GM19239 (cell line): ENCODE measurements at places on chromosomes 3 and 15.

DNA sequence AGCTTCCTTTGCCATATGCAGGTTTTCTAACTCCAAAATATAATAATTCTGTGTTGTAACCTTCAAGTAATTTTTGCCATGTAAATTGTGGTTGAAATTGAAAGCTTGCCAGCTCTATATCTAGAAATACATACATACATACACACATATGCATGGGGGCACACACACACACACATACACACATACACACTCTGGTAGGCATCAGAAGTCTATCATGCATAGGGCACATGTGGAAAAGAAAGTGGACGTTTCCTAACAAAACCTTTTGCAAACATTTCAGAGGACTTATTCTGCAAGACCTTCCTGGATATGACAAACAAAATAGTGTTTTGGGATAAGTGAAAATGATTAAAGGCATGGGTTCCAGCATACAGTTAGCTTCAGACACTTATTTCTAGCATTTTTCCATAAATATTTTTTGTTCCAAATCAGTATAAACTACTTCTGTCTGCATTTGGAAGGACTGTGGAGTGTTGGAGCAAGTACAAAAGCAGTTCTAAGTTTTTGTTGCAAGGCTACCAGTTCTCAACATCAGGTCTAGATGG, 578.9 kb downstream of the RBMS3 start:
- no peak for DNase-seq

GRCh38 chr15:78023865-78024518, 53.5 kb downstream of the TBC1D2B start:
- no peak for DNase-seq

DNA sequence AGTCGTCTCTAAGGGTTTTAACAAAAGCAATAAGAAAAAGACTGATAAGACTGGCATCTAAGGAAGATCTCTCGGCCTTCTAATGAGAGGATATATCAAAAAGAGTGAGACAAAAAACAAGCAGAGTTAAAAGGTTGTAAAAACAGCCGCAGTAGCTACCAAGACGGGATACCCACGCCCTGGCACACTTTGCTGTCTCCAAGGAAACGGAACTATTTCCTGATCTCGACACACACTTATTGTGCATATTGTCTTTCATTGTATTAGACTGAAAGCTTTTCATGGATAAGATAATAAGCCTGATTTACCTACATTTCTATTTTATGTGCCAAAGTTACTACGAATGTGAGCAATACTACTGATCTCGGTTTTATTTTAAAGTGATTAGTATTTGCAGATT, 161.5 kb upstream of the MCTP2 start:
- no peak for DNase-seq

- no peak for DNase-seq
Observed at GRCh38 chr3:162072656-162073164, 576.1 kb downstream of the OTOL1 start.

DNA sequence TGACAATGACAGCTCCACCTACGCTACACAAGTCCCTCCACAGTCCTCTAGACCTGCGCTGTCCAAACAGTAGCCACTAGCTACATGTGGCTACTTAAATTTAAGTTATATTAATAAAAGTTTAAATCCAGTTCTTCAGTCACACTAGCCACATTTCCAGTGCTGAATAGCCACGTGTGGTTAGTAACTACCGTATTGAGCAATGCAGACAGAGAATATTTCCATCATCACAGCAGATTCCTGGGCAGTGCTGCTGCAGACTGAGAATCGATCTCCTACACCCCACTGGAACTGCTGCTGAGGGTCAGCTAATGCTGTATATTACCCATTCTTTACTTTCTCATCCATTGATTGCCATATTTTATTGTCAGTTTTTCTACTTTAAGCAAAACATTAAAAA, 40.9 kb downstream of the HDC start:
- DNase-seq, result no peak

DNA sequence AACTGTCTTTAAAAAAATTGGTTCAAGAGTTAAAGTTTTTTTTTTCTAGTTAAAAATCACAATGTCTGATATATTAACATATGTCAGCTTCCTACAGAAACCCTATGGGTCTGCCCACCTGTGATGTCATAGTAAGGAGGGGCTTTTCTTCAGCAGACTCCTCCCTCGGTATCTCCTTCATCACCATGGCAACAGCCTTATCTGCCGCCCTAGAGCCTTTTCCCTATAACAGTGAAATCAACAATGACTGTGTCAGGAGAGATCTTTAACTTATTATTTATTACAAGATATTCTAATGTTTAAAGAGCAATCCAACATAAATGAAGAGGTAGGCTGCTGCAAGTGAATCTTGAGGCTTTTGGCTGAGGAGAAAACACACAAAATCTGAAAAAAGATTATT, 138.7 kb downstream of the PEX5L start:
- peak; percentile 8 for DNase-seq

GRCh38 chr3:102057781-102058421, 208.6 kb downstream of the NFKBIZ start:
- DNase-seq, result peak; percentile 38

DNA sequence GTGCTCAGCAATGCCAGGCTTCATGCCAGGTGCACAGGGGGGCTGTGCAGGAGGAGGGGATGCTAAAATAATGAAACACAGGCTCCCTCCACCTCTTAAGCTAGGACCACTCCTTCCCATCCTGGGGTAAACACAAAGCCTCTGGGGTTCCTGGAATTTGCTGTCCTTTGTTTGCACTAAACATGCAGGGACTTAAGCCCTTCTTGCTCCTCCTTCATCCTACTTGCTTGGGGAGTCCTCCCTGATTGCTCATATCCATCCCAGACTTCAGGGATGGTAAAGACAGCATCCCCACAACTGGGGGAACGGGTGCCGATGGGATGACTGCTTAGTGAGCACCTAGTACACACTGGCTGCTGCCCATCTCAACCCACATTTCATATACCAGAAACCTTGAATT, 5.1 kb downstream of the LINGO1 start:
- no peak for DNase-seq

GRCh38 chr3:181709537-181710279, 2.0 kb upstream of the SOX2 start:
- DNase-seq, result peak; percentile 52

- no peak for DNase-seq
Observed at GRCh38 chr3:39752751-39753150, 56.7 kb upstream of the MYRIP start.

DNA sequence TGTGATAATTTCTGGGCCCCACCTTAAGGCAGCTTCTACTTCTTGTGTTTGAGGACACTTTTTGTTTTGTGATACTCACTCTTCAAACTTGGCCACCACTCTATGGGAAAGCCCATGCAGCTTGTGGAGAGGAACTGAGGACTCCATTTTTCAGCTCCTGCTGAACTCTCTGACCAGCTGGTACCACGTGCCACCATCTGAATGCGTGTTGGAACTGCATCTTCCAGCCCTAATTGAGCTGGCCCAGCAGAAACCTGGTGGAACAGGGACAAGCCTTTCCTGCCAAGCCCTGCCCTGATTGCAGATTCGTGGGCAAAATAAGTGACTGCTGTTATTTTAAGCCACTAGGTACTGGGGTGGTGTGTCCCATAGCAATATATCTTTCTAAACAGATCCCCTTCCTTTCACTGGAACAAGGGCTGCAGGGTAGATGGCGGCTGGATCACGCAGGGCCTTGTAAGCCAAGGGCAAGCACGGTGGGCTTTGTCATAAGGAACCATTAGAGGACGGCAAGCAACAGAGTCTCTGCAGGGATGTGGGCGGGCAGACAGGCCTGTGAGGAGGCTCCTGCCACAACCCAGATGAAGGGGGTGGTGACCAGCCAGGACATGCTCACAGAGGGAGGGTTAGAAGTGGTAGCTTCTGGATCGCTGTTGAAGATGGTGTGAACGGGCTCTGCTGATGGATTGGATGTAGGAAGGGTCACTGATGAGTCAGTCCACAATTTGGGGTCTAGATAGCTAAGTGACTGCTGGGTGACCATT, 9.5 kb downstream of the H1-8 start:
- DNase-seq, result no peak

GRCh38 chr3:133442518-133442917, 42.7 kb downstream of the BFSP2 start:
- DNase-seq, result no peak

- no peak for DNase-seq
Observed at GRCh38 chr3:74617776-74618175, 3.3 kb upstream of the CNTN3 start.

DNA sequence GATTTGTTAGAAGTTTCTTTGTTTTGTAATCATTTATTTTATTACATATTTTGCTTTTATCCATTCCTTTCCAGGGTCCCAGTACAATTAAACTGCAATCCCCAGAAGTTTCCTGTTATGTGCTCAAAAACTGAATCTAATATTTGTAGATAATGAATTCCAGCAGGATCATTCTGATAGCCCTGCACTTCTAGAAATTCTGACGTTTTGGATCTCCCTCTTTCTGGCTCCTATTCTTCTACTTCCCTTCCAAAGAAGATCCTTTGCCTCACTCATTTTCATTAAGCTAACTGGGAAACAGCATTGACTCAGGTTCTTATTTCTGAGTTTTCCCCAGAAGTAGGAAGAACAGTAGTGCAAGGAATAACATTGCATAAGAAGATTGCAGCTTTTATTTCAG, 9.9 kb downstream of the P3H2 start:
- no peak for DNase-seq

DNA sequence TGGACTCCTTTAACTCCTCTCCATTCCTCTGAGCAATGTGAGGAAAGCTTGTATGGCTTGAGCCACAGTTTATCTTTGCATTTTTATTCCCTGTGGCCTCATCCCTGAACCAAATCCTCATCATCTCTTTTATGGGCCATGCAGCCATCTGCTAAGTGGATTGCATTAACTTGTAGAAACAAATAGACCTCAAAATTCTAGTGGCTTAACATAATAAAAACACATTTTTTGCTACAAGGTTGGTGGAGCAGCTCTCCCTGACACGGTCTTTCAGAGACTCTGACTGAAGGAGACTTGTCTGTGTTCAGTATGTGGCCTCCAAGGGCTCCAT, 135.3 kb downstream of the RPL22L1 start:
- no peak for DNase-seq

GRCh38 chr3:57464801-57465200, 79.3 kb downstream of the DNAH12 start:
- no peak for DNase-seq

DNA sequence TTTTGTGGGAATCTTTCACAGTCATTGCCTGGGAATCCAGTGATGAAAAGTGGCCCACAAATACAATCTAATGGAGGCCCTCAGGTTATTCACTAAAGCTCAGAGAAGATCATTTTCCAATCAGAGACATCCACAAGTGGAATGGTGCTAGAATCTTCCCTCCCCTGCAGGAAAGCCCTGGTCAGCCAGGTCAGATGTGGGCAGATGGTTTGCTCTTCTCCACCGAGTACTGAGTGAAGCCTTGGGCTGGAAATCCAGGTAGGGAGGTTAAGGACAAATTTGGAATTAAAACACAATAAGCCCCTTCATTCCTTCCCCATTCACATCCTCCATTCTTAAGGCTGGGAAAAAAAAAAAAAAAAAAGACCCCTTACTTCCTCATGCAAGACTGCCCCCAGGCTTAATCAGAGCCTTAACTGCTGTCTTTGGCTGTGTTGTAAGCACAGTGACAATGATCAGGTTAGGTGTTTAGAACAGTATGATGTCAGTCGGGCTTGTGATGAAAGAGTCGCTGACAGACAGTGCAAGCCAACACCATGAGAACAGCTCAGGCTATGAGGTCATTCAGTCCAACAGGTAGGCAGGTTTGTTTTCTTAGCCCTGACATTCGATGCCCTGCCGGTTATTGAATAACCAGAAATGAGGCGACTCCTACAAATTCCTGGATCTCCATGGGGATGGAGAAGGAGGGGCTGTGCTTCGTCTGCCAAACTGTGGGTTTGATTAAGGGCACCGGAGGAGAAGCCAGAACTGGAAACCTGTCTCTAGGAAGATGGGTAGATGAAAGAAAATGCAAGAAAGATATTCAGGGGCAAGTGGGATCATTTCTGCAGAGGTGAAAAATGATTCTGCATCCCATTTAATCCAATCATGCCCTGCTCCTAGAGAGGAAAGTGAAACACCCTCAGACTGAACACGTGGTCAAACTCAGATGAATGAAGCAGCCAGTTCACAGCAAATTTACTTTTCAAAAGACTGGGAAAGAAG, 23.5 kb upstream of the HES1 start:
- DNase-seq, result no peak

DNA sequence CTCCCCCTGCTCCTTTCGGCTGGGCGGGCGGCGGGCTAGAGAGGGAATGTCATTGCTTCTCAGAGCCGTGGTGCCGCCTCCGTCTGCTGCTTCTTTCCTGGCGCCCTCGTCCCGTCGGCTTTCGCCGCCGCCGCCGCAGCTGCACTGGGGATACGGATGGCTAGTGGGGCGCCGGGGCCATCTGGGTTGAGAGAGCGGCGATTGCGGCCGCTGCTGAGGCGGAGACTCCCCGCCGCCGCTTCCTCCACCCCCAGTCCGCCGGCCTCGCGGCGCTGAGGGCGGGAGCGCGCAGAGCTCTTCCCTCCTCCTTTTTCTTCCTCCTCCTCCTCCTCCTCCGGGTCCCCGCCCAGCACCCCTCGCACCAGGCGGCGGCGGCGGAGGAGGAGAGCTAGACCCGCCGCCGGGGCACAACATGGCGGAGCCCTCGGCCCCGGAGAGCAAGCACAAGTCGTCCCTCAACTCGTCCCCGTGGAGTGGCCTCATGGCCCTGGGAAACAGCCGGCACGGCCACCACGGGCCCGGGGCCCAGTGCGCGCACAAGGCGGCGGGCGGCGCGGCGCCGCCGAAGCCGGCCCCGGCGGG, at the start of gene STT3B:
TSS of gene STT3B (plus strand) at position 339 of the 582 bp plus-strand sequence. CDS start at position 413, 74 bp downstream.
- DNase-seq, result peak; percentile 48

DNA sequence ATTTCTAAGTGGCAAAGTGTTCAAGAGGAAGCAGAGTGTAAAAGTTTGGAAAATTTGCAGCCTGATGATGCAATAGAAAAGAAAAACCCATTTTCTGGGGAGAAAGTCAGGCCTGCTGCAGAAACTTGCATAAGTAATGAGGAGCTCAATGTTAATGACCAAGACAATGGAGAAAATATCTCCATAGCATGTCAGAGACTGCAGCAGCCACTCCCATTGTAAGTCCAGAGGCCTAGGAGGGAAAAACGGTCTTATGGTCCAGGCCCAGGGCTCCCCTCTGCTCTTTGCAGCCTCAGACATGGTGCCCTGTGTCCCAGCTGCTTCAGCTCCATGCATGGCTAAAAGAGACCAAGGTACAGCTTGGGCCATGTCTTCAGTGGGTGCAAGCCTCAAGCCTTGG, 96.6 kb upstream of the GMNC start:
- DNase-seq, result no peak

GRCh38 chr3:192869131-192870031, 48.3 kb downstream of the MB21D2 start:
- DNase-seq, result no peak

- DNase-seq, result no peak
Observed at GRCh38 chr3:123055352-123055751, 11.5 kb upstream of the PDIA5 start.

DNA sequence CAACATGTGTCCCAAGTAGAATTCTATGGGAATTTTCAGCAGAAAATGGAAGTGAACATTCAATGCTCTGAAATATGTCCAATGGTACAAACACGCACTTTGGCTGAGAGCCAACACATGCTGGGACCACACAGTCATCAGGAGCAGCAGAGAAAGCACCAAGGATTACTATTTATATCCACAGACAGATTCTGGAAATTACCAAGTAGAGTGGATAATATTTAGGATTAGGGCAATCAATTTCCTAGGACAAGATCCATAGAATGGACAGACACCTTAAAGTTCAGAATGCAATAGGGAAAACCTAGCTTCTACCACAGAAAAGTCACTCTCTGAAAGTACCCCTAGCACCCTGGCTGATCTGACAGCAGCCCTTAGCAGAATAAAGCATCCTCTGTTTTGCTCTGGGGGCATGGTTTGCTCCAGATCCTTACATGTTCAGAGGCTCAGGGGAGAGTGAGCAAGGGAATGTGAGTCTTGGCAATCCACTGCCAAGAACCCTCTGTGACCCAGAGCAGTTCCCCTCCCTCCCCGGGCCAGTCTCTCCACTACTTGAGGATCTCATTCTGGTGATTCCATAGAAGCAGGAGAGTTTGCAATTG, 206.0 kb upstream of the WNT5A start:
- DNase-seq, result no peak
